ENCODE measurements at places on chromosomes 12 and 14.

- no peak for DNase-seq
These were observed 1.2 kb downstream of the ZBTB25 start for GRCh38 chr14:64502456-64502855.

- no peak for DNase-seq
These were observed 282.7 kb downstream of the CACNA1C start for GRCh38 chr12:2335513-2335912.

DNA sequence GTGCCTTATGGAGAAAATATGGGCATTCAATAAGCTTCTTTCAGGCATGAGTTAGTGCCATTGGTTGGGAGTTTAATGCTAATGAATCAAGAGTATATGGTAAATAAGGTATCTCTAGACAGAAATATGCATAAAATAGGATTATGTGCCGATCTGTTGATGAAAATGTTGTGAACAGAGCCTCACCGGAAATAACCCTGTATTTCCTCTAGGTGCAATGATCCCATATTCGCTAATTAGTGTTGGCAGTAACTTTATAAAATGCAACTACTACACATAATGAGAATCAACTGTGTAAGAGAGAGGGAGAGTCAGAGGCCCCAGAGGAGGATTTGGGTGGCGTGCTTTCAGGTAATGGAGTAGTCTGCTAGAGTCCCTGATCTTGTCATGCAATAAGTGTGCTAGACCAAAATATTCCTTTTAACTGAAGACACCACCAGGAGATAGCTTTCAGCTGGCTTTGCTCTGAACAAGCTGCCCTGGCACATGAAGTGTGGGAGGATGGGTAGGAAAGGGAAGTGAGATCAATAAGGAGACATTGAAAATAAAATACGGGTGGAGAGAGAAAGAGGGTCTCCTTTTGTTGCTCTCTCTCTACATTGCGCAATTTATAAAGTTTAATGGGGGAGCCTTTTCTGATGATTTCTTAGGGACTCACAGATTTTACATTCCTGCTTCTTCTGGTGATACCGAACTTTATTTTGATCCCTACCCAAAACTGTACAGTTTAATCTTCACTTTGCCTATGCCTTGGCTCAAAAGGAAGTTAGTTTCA lies 68.6 kb upstream of the PLXNC1 start:
- no peak for DNase-seq

- DNase-seq: no peak
These were observed 79.9 kb downstream of the LLPH start for GRCh38 chr12:66050610-66051009.

- no peak for DNase-seq
These were observed at the start of gene CHGA for GRCh38 chr14:92922883-92923743. TSS of gene CHGA (plus strand) at chr14:92923150. CDS start at chr14:92923360, 210 bp downstream.

- DNase-seq: no peak
These were observed 63.8 kb upstream of the PLEKHG7 start for GRCh38 chr12:92639017-92639416.

GRCh38 chr14:20419419-20419818 lies 6.1 kb upstream of the TEP1 start:
- no peak for DNase-seq

DNA sequence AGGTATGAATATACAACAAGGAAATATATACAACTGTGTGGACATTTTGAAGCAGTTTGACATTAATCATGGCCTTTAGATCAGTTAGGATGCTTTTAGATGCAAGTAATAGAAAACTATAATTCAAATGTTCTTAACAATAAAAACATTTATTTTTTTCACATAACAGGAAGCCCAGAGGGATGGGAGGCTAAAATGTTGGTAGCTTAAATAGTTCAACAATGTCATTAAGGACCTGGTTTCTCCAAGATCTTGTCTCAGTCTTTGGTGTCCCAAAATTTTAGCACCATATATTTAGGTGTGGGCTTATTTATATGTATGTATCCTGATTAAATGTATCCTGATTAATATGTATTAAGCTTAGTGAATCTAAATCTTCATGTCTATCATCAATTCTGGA lies 292.4 kb downstream of the NUAK1 start:
- no peak for DNase-seq

- DNase-seq: peak; percentile 24
These were observed 55.5 kb upstream of the TTC7B start for GRCh38 chr14:90871605-90872233.

DNA sequence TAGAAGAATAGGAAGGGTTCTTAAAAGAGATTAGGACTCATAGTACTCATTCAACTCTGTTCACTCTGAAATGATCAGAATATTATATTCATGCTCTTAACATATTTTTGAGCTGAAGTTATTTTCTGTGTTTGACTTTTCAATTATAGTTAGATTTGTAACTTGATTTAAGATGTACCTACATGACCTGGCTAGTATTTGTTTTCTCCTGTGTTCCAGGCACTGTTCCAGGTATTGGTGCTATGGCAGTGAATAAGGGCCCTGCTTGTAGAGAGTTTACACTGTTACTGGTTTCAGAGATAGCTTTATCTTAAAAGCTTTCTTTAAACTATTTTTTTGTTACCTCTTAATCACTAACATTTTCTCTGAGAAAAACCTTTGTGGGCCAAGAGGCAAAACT lies 19.1 kb upstream of the SLC17A8 start:
- DNase-seq: no peak

GRCh38 chr12:11705010-11705409 lies 55.5 kb downstream of the ETV6 start:
- DNase-seq: peak; percentile 56

GRCh38 chr12:107884769-107885694 lies 110.5 kb downstream of the ASCL4 start:
- DNase-seq: peak; percentile 15

GRCh38 chr14:52862632-52863333 lies 71.4 kb upstream of the GNPNAT1 start:
- DNase-seq: peak; percentile 30
